ENCODE measurements at places on chromosomes 2 and 18. TPM values are rescaled to one million over a fixed set of nuclear protein-coding genes. Genes with fewer than 3 reads are reported as not detected.

Gene BOK
- total RNA-seq = 2.8 TPM

Gene TAF4B
- total RNA-seq = 5.4 TPM

Gene GPR55
- total RNA-seq = not detected

Gene RNF152
- 3.9 TPM for total RNA-seq

Gene TTC39C
- 1.2 TPM for total RNA-seq

Gene M1AP
- total RNA-seq = 0.21 TPM

Gene TLX2
- total RNA-seq = not detected

Gene TIA1
- 27.0 TPM for total RNA-seq

Gene HNMT
- total RNA-seq = 3.5 TPM

Gene AQP12B
- not detected for total RNA-seq

Gene LHCGR
- not detected for total RNA-seq

Gene MLPH
- 7.8 TPM for total RNA-seq

Gene CRYGC
- total RNA-seq = not detected

Gene ARMC9
- total RNA-seq = 3.0 TPM

Gene DPYSL5
- total RNA-seq = 0.39 TPM

Gene ANTXR1
- 8.8 TPM for total RNA-seq

Gene TUBA3E
- not detected for total RNA-seq

Gene CHRND
- 80.1 TPM for total RNA-seq

Gene COL4A4
- total RNA-seq = 8.3 TPM

Gene GCG
- total RNA-seq = not detected

Gene DNAH7
- 0.10 TPM for total RNA-seq

Gene MORN2
- 16.7 TPM for total RNA-seq

Gene CCDC102B
- total RNA-seq = 2.4 TPM

Gene CDK5R2
- not detected for total RNA-seq

Gene SMAD7
- 12.0 TPM for total RNA-seq

Gene KANSL3
- total RNA-seq = 50.9 TPM

Gene SDC1
- 0.38 TPM for total RNA-seq

Gene HTR2B
- not detected for total RNA-seq

Gene HAAO
- total RNA-seq = 2.5 TPM

Gene SERPINB10
- 0.39 TPM for total RNA-seq

Gene DCDC2C
- not detected for total RNA-seq

Gene ZNF396
- total RNA-seq = 0.78 TPM

Gene ADRA2B
- 2.7 TPM for total RNA-seq

Gene CCL20
- 0.59 TPM for total RNA-seq

Gene GALM
- total RNA-seq = 3.6 TPM

Gene KCNK3
- 1.3 TPM for total RNA-seq

Gene CIB4
- total RNA-seq = not detected

All from psoas muscle (tissue), 8 donors.